Osteoblast (primary cell): ENCODE measurements at places on chromosomes 6 and 20. TPM values are rescaled to one million over a fixed set of nuclear protein-coding genes. Genes with fewer than 3 reads are reported as not detected.
A peak's percentile ranks its signal among the peaks of the same experiment; 100 is the strongest.

DNA sequence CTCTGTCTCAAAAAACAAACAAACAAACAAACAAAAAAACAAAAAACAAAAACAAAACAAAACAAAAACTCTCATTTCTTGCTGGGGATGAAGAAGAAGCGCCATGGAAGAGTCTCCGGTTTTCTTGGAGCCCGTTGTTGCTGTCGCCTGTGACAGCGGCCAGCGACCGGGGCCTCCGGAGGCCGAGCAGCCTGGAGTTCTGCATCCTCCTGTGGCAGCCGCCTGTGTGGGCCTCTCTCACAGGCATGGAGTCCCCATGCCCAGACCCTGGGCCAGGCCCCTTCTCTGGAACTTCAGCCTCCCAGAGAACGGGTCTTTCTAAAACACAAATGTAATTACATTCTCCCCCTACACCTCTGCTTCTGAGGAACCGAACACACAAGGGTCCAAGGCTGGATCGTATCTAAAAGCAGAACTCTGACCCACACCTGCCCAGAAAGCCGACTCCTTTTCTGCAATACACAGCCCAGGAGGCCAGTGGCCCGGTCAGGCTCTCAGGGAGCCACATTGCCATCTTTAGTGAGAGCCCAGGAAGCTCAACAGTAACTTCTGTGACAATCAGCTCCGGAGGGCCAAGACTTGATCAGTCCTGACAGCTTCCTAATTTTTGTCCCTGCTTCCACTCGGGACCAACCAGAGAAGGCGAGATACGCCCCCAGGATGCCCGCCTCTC, 18.5 kb downstream of the DACT2 start:
- H3K4me1 ChIP-seq: no peaks in the 10 kb centered on the region
- no peak overlapping the region for H3K4me3 ChIP-seq
- no peaks in the 10 kb centered on the region for H3K27me3 ChIP-seq
- DNase-seq: no peak
- H3K27ac ChIP-seq: no peak overlapping the region
- H3K36me3 ChIP-seq: no peaks in the 10 kb centered on the region

DNA sequence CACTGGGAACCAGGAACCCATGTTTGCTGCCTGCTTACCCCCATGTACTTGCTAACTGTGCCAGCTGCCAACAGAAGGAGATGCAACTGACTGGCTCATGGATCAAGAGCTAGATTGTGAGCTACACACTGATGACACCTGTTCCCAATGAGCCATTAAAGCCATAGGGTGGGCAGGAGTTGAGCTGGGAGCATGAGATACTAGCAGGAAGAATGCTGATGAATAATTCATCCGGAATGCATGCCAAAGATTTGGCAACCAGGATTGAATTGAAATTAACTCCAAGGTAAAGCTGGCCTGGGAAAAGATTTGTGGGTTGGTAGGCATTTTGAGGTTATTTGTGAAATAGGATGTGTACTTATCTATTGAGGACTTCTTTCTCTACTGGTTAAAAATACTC, 631.1 kb downstream of the KIF16B start:
- H3K27me3 ChIP-seq: no peaks in the 10 kb centered on the region
- no peaks in the 10 kb centered on the region for H3K4me1 ChIP-seq
- H3K36me3 ChIP-seq: no peaks in the 10 kb centered on the region
- H3K4me3 ChIP-seq: no peak overlapping the region

- no peak overlapping the region for H3K27ac ChIP-seq
- no peak overlapping the region for H3K4me3 ChIP-seq
Observed at GRCh38 chr6:8043221-8043620, 21.0 kb downstream of the BLOC1S5 start.

DNA sequence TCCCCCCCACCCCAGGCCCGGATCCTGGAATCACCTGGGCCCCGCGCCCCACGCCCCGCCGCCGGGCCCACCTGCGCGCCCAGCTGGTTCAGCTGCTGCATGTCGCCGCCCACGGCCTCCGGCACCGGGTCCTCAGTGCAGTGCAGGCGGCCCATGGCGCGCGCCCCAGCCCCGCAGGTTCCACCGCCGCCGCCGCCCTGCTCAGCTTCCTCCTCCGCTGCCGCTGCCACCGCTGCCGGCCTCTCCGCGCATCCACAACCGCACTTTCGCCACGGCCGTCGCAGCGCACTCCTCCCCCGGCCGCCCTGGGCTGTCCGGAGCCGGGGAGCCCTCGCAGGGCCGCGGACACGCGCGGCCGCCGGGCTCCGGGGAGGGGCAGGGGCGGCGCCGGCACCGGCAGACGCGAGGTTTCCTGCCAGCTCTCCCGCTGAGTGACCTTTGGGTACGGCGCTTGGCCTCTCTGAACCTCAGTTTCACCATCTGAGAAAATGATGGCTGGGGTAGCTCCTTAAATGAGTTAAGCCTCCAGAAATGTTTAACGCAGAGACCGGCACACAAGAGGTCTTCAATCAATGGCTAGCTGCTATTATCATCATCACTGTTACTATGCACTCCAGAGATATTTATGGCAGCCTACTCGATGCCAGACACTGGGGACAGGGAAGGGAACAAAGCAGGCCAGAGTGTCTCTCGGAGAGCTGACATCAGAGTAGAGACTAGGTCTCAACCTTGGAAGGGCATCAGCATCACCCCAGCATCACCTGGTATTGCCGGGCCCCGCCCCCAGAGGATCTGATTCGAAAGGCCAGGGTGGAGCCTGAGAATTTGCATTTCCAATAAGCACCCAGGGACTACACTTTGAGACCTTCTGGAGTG, at the start of gene COMMD7:
TSS of gene COMMD7 (minus strand) at position 231 of the 876 bp plus-strand sequence. CDS start at position 155, 76 bp downstream.
- H3K4me3 ChIP-seq: peak within 1 kb of the TSS; percentile 85
- H3K4me1 ChIP-seq: peaks cover 30% of the 10 kb centered on the region
- no peaks in the 10 kb centered on the region for H3K36me3 ChIP-seq
- H3K27ac ChIP-seq: peak within 1 kb of the TSS; percentile 74
- peak; percentile 83 for DNase-seq

DNA sequence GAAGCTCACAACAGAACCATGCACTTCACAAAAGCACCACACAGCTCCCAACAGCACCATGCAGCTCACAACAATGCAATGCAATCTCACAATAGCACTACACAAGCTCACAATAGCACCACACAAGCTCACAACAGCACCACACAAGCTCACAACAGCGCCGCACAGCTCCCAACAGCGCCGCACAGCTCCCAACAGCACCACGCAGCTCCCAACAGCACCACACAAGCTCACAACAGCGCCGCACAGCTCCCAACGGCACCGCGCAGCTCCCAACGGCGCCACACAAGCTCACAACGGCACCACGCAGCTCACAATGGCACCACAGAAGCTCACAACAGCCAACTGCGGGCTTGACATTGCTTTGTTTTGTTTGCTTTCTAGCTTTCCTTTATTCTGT, 198.1 kb downstream of the DLL1 start:
- H3K4me3 ChIP-seq: no peak overlapping the region
- no peaks in the 10 kb centered on the region for H3K36me3 ChIP-seq
- H3K4me1 ChIP-seq: peaks cover 7% of the 10 kb centered on the region
- no peaks in the 10 kb centered on the region for H3K27me3 ChIP-seq

GRCh38 chr20:64192406-64192805, 28.2 kb downstream of the MYT1 start:
- H3K27ac ChIP-seq: no peak overlapping the region
- H3K4me3 ChIP-seq: no peak overlapping the region
- no peak for DNase-seq
- peaks cover 8% of the 10 kb centered on the region for H3K27me3 ChIP-seq

DNA sequence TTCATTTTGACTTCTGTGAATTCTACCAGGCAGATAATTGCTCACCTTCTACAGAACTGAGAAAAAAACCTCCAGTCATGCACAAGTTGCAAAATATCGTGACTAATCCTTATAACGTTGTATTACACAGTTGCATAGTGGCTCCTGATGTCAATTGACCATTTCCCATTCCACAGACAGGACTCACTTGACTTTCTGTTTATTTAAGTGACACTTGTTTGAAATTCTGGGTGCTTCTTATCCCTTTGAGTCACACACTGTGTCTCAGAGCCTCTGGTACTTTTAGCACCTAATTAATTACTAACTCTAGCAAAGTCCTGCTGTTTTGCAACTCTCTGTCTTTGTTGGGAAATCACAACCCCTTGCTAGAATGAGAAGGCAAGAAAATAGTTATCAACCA, 16.2 kb upstream of the RSPO3 start:
- no peaks in the 10 kb centered on the region for H3K27me3 ChIP-seq
- H3K4me3 ChIP-seq: no peak overlapping the region
- peak; percentile 49 for DNase-seq
- H3K27ac ChIP-seq: peak overlapping the region; percentile 49
- peaks cover 12% of the 10 kb centered on the region for H3K4me1 ChIP-seq

DNA sequence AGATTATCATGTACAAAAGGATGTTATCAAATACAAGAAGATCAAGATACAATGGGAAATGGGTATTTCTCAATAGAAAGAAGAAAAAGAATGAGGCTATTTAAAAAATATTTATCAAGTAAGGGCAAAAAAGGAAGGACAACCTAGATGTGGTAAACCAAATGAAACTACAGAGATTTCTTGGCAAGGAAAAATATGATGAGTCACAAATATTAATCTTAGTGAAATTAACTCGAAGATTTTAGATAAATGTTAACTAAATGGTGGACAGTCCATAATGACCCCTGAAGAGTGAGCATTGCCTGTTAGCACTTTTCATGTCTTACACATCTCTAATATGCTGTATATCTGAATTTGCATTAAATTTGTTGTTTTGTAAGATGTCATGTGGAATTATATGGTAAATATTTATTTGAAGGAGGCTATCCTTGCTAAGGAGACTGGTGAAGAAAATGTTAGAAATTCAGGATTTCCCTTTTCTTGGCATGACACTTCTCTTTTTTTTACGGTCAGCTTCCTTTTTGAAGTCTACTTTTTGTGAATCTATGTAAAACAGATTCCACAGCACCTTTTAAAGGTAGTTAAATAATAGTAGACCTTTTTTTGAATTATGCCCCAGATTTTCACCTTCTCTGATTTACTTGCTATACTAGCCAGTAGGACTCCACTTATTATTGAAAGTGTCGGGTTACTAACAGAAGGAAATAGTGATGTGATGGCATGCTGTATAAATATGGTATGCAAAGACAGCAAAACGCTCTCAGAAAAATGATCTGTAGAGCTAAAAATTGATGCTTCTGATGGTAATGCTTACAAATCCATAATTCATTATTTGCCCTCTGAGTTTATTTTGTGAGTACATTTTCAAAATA, 120.5 kb downstream of the HIVEP1 start:
- no peak for DNase-seq
- no peak overlapping the region for H3K4me3 ChIP-seq
- H3K27me3 ChIP-seq: no peaks in the 10 kb centered on the region
- peaks cover 14% of the 10 kb centered on the region for H3K4me1 ChIP-seq

DNA sequence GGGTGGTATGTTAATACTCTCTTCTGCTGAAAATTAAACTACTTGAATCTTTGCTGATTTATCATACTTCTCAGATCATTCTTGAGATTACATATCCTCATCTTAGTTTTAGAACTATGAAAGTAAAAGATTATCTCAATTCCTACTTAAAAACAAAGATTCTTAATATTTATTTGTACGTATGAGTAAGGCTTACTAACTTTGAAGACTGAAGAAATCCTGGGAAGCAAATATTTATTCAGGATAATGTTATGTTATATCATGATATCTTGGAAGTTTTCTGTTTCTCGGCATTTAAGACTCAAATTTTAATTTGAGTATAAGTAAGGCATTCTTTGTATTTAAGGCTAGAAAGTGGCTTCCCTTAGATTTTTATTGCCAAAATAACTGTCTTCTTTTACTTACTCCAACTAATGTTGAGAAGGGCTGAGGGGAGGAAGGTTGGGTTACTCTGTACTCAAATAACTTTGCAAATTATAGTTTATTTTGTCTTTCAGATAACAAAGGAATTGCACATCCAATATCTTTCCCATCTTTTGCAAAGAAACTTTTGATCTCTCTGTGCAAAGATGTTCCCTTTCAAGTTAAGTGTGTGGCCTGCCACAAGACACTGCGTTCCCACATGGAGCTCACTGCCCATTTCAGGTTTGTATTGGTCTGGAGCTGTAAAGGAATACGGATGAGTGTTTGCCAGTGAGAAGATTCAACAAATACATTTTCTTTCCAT, 30.5 kb upstream of the BAG2 start:
- DNase-seq: no peak
- H3K27ac ChIP-seq: no peak overlapping the region
- H3K27me3 ChIP-seq: no peaks in the 10 kb centered on the region

UNC93A gene
- total RNA-seq: not detected in 2 replicates

CLPSL2 gene
- total RNA-seq: not detected in 2 replicates

KCNK15 gene
- total RNA-seq: 81.3 and 121 TPM in 2 replicates

SLC12A5 gene
- under 0.01 TPM in 2 replicates for total RNA-seq

IL20RA gene
- 0.29 and 0.36 TPM in 2 replicates for total RNA-seq

TEAD3 gene
- total RNA-seq: 10.9 and 11.2 TPM in 2 replicates

BPIFA1 gene
- total RNA-seq: not detected in 2 replicates
